ENCODE measurements at places on chromosomes 16 and 17. TPM values are rescaled to one million over a fixed set of nuclear protein-coding genes. Genes with fewer than 3 reads are reported as not detected.

- peaks cover 1% of the 10 kb centered on the region for H3K4me1 ChIP-seq
- H3K27me3 ChIP-seq = peaks cover 3% of the 10 kb centered on the region
- no peak overlapping the region for H3K27ac ChIP-seq
- no peaks in the 10 kb centered on the region for H3K36me3 ChIP-seq
These were observed 45.6 kb upstream of the KCNJ12 start for GRCh38 chr17:21330436-21331160.

DNA sequence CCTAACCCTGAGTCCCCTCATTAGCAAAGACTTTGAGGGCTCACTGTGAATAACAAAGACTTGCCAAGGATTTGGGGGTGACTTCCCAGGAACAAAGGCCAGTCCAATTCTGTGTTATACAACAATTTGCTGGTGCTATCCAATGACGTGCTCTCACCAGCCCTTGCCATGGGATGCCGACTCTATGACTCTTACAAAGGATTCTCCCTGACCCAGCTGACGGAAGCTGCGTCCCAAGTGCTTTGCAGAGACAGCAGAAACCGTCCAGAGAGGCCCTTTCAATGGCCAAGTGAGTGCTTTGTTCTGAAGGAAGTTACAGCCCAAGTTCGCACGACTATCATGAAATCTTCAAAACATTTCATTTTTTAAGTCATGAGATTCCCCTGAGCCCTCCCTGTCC, 345.3 kb upstream of the TNRC6C start:
- peaks cover 6% of the 10 kb centered on the region for H3K27me3 ChIP-seq
- no peaks in the 10 kb centered on the region for H3K36me3 ChIP-seq
- no peak for DNase-seq
- H3K27ac ChIP-seq = no peak overlapping the region
- no peak overlapping the region for H3K4me3 ChIP-seq

Gene ZFP3
- 3.6 TPM for total RNA-seq

GRCh38 chr17:81513372-81513752, 763 bp upstream of the ACTG1 start:
- peak overlapping the region; percentile 76 for H3K27ac ChIP-seq
- H3K4me1 ChIP-seq = peaks cover 46% of the 10 kb centered on the region
- peaks cover 16% of the 10 kb centered on the region for H3K36me3 ChIP-seq
- peak; percentile 49 for DNase-seq

- H3K4me1 ChIP-seq = peaks cover 4% of the 10 kb centered on the region
- peak overlapping the region; percentile 27 for H3K27ac ChIP-seq
- no peak for DNase-seq
- no peak overlapping the region for H3K4me3 ChIP-seq
These were observed 7.7 kb upstream of the ITGAE start for GRCh38 chr17:3808701-3809100.

DNA sequence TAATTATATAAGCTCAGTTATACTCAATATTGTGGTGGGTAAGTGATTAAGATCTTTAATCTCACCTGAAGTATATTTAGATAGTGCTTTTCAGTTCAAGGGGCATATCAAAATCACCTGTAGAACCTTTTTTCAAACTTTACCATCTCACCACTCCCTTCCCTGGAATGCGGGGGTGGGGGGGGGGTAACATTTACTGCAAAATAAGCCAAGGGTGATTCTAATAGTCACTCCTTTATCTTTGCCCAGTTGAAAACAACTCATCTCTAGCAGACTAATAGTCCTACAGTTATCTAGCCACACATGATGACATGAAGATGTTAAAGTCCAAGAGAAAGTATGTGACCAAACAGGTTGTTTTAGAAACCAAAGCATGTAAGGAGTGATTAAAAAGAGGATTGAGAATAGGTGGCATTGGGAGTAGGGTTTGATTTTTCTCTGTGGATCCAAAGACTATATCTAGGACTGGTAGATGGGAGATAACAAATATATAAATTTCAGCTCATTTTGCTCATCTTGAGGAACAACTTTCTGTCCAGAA, 21.5 kb downstream of the LPCAT2 start:
- DNase-seq = no peak
- H3K27me3 ChIP-seq = peaks cover 17% of the 10 kb centered on the region
- H3K4me3 ChIP-seq = no peak overlapping the region
- H3K27ac ChIP-seq = no peak overlapping the region

Gene FDXR
- 4.5 TPM for total RNA-seq

GRCh38 chr16:80671281-80671849, 130.6 kb downstream of the DYNLRB2 start:
- peaks cover 2% of the 10 kb centered on the region for H3K36me3 ChIP-seq
- no peak overlapping the region for H3K27ac ChIP-seq
- DNase-seq = no peak

DNA sequence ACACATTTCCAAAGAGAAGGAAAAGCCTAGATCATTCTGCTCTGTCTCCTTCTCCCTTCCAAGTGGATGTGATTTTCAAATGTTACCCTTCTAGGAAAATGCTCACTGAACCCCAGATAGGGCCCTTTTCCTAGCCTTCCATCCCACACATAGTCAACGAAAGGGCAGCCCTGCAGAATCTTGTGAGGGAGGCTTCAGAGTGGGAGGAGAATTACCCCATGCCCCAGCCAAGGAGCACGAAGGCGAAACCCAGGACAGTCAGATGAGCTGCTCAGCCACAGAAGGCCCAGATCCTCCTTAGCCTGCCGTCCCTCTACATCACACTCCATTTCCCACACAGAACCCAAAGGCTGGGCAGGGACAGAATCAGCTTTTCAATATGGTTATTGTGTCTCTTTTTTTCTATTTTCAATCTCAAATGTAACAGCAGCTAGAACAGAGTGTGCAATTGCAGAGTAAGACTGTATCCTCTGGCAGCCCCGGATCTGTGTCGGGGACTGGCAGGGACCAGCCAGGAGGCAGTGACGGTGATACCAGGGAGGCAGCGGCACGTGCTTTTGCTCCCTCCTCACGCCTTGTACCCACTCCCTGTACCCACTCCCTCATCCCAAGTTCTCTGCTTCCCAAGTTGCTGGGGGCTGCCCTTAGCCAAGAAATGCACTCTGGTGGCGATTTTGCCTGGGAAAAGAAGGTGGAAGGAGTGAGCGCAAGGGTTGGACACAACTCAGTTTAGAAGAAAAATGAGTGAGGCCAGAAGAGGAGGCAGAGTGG, 3.7 kb upstream of the SDK2 start:
- H3K36me3 ChIP-seq = no peaks in the 10 kb centered on the region
- H3K4me3 ChIP-seq = peak overlapping the region; percentile 65
- no peak for DNase-seq
- H3K27me3 ChIP-seq = peaks cover 41% of the 10 kb centered on the region

- peaks cover 4% of the 10 kb centered on the region for H3K4me1 ChIP-seq
- DNase-seq = no peak
- H3K27me3 ChIP-seq = no peaks in the 10 kb centered on the region
- no peaks in the 10 kb centered on the region for H3K36me3 ChIP-seq
- no peak overlapping the region for H3K27ac ChIP-seq
These were observed 23.5 kb downstream of the MYO19 start for GRCh38 chr17:36511216-36511615.

Gene ZPBP2
- total RNA-seq = 0.37 TPM
